ENCODE measurements at places on chromosomes 4 and X.

GRCh38 chr4:128649575-128650205 is 159.8 kb upstream of the JADE1 start:
- no peak for DNase-seq

- no peak for DNase-seq
These were observed at the start of gene NMU for GRCh38 chr4:55635741-55636655. Gene NMU, minus strand, starts transcription at chr4:55636298. Its CDS starts 106 bp downstream, at chr4:55636192.

DNA sequence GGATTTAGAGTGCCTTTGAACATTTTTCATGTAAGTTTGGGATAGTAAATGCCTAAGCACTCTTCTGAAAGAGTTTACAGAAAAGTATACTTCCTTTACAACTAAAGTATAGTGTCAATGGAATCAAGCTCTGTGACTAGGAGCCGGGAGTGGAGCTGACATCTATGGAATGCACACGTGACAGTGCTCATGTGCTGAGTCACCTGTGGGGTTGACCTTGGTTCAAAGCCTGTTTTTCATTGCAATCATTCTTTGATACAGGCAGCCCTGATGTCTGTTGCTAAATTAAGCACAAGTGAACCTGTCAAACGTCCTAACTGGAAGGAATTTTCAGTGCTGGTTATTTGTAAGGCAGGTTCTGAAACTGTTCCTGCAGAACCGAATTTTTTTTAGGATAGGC is 82.5 kb downstream of the GPAT3 start:
- DNase-seq, result no peak

DNA sequence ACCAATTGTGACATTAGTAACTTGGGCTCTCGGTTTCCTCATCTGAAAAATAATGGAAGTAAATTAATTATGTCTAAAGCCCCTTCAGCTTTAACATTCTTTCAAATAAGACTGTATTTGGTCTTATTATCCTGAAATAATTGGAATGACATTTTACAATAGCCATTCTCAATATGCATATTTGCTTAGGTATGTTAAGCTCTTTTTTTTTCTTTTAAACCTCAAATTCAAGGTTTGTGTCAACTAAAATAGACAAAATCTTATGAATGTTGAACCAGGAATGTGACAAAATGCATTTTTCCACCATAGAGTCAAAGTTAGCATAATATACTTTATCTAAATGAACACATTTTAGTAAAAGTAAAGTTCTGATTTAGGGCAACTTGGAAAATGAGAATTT is 34.4 kb upstream of the TET2 start:
- DNase-seq, result no peak

DNA sequence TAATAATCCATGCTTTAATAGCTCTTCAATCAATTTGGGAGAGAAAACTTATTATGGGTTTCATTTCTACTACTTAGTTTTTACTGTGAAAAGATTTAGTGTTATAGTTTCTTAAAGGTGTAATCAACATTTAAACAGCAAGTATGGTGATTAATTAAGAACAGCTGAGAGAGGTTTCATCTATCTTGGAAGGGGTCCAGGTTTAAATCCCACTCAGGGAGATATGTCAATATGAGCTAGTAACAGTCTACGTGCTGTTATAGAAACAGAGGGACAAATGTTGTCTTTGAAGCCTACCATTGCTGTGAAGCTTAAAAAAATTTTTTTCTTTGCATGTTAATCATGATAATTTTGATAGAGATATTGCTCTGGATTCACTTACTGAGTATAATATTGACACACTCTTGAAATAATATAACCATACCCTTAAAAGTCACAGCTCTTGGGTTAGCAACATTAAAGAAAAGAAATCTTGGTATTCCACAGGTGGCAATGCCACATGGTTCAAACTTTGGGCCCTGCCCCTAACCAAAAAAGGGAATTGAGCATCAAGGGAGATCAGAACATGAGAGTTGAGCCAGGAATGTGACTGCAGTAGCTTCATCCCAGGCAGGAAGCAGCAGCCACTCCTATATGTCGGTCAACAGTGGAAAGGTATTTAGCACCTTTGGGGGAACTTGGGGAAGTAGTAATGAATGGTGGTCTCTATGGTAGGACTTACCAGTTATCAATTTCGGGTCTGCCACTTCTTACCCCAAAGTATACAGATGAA is 107.8 kb downstream of the ANK2 start:
- no peak for DNase-seq

- no peak for DNase-seq
These were observed 59.4 kb downstream of the POLR2B start for GRCh38 chr4:57037982-57038604.

DNA sequence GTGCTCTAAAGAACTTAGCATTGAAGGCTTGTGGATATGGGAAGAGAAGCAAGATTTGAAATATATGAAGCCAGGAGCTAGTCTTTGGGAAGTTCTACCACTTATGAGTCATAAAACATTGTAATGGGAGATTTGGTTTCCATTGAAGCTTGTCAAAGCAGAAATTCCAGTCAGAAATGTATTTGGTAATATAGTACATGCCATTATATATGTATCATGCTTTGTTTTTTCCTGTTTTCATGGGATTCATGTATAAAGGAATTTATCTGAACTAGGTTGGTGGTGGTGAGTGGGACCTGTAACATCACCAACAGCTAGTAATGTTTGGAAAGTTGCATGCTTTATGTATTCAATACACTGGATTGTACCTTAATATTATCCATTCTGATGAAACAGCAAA is 14.6 kb upstream of the DCAF8L2 start:
- no peak for DNase-seq

GRCh38 chr4:35689870-35690269 is 554.4 kb downstream of the ARAP2 start:
- DNase-seq, result no peak

GRCh38 chr4:182083671-182084410 is 159.4 kb upstream of the TENM3 start:
- DNase-seq, result no peak

DNA sequence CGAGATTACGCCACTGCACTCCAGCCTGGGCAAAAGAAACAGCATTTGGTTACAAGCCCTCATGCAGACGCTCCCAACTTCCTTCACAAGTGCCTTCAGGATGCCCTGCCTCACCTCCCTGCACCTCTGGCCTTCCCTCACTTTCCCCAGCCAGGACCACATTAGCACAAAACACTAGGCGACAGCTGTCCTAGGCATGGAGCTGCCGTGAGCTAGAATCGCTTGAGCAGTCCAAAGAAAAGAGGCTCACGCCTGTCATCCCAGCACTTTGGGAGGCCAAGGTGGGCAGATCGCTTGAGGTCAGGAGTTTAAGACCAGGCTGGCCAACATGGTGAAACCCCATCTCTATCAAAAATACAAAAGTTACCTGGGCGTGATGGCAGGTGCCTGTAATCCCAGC is 15.8 kb downstream of the RNF212 start:
- DNase-seq, result no peak

- DNase-seq, result no peak
These were observed 141.1 kb upstream of the KIT start for GRCh38 chr4:54516556-54517215.

DNA sequence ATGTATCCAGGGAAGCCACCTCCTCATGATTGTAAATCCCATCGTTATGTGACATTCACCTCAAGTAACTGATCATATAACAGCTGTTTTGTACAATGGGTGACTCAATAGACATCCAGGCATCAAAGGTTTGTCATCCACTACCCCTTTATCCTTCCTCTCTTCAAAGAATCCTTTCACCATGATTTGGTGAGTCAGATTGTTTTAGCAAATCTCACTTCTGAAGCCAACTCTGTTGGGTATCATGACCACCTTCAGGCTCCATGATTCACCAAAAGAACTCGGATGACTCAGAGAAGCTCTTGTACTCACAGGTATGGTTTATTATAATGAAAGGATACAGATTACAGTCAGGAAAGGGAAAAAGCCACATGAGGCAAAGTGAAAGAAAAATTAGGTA is 132.1 kb downstream of the PWWP3B start:
- no peak for DNase-seq

DNA sequence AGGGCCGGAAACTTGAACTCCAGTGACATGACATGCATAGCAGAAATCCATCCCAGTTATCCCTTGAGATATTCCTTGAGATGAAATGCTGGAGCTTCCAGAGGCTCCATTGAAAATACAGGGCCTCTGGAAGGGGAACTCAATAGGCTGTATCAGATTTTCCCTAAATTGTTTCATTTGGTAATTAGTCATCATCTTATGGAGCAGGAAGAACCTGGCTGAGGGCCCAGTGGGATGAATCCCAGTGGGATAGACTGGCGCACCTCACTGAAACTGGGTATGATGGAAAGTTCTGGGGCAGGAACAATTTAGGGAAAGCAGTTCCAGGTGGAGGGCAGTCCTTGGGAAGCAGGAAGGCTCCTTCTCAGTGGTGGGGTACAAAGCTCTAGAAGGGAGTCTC is 307.8 kb upstream of the DIPK2B start:
- DNase-seq, result no peak

- no peak for DNase-seq
These were observed 2.3 kb upstream of the SOWAHD start for GRCh38 chrX:119755981-119756533.

- DNase-seq, result no peak
These were observed 7.2 kb upstream of the MAGIX start for GRCh38 chrX:49155243-49155899.

GRCh38 chr4:5554376-5554775 is 154.0 kb downstream of the EVC2 start:
- no peak for DNase-seq

- DNase-seq, result no peak
These were observed 99.4 kb upstream of the RASGEF1B start for GRCh38 chr4:81571105-81571504.

DNA sequence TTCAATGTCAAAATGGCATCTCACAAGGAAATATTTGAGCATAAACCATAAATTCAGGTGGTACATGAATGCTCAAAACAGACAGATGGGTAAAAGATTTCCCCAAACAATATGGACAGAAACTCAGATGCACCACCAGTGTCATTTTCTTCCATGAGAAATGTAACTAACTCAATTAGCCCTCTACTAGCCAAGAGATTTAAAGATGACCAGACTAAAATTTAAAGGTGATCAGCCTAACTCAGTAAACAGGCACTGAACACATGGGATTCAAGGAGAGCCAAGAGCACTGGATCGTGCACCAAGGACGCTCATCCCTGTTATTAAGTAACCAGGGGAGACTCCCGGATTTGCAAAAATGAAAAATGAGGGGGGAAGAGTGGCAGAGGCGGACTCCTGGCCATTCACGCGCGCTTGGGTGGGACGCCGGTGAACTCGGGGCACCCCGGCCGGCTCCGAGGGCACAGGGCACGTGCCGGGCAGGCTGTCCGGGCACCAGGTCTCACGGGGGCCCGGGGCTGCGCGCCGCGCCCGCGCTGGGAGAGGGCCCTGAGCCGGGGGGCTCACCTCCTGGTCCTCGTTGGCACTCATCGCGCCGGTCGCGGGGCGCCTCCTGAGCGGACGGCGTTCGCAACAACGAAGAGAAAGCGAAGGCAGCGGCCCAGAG is 490 bp downstream of the RWDD4 start:
- DNase-seq, result no peak

DNA sequence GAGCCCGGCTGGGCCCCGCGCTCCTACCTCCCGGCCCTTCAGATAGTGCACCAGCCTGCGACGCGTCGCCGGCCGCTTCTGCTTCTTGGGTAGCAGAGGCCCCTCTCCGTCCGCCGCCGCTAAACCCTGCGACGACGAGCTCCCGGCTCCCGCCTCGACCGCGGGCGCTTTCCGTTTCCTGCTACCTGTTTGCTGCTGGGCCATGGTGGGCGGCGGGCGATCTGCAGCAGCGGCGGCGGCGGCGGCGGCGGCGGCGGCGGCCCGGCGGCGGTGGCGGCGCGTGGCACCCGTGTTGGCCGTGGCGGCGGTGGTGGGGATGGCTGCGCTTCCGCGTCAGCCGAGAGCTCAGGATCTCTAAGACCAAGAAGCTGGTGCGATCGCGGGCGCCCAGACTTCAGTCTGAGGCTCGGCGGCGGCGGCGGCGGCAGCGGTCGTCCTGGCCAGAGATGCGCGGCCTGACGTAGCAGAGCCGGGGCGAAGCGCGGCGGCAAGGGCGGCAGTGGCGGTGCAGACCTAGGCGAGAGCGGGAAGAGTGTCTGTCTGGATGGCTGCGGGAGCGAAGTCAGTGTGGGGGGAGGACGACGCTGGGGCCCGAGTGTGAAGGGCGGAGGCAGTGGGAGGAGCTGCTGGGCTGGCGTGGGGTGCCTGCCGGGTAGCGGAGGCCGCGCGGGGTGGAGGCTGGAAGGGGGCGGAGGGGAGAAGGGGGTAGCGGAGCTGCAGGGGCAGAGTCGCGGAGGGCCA is at the start of gene DCAF12L2:
DCAF12L2 (minus strand) TSS at position 569 of the 741 bp plus-strand sequence; CDS start at position 204, 365 bp downstream.
- no peak for DNase-seq

DNA sequence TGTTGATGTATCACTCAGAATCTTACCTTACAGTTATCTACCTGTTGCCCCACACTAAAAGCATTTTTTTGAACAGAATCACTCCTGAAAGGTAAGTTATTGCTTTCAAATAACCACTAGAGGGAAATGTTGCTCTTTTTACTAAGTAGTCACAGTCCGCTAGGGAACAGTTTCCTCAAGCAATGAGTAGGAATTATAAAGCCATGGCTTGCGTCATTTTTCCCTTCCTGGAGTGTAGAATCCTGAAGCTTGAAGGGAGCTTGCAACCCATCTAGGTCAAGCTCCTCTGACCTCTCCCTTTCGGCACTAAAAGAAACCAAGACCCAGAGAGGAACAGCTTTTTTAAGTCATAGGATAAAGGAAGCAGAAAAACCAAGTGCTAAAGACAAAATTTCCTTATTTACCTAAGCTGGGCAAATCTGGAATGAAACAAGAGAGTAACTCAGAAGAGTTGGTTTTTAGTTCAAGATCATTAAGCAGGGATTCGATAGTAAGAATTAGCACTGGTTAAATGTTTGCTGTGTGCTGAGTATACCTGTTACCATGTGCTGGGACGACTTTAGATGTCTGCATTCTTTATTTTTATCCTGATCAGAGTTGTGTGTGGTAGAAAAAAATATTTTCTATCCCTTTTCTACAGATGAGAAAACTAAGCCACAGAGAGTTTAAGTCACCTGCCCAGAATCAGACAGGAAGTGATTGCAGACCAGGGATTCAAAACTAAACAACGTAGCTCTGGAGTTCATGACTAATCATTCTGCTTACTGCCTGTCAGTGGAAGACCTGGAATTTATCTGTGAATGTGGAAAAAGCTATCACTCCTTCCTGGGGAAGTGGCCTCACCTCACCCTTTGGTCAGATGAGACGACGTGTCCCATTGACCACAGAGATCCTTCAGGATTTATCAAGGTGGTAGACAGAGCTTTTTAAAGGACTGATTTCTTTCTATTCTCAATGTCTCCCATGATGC is 631.5 kb downstream of the RAB28 start:
- no peak for DNase-seq

GRCh38 chr4:38654273-38654672 is 9.7 kb upstream of the KLF3 start:
- DNase-seq, result no peak

- no peak for DNase-seq
These were observed 791 bp downstream of the GUCY1B1 start for GRCh38 chr4:155759372-155760252.

Measured in activated CD8-positive, alpha-beta memory T cell treated with anti-CD3 and anti-CD28 coated beads for 4 hours (primary cell).